ENCODE measurements at places on chromosomes 5 and 9.

DNA sequence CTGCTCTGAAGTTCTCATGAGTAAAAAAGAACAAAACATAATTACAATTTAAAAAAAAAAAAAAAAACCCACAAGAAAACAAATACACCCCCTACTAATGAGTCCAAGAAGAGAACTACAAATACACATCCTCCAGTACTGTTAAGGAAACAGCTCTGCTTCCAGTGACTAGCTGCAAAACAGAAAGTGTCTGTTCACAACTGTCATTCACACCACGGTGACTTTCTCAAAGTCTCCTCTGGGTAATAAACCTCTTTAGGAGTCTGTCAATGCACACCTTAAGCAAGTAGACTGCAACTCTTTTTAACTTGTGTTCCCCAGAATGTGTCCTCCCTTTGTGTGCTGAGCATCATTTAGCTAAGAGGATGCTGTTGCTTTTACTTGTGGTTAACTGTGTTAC, 6.2 kb downstream of the REEP5 start:
- DNase-seq = no peak

DNA sequence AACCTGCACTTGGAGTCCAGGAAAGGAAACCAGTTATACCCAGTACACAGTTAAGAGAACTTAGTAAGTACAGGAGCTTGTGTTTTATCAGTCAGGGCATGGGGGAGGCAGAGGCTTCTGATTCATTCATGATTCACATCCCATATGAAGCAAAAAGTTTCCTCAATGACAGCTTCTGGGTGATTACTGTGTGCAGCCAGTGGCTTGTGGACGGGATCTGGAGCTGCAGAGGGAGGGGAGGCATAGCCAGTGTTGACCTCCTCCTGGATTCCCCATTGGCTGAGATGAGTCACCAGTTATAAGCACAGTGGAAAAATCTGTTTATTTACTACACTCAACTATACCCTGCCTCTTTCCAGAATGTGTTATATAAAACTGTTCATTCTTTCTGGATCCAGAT, 17.7 kb downstream of the IL31RA start:
- DNase-seq = peak; percentile 50

GRCh38 chr5:87732875-87733768, 320.4 kb upstream of the CCNH start:
- no peak for DNase-seq

DNA sequence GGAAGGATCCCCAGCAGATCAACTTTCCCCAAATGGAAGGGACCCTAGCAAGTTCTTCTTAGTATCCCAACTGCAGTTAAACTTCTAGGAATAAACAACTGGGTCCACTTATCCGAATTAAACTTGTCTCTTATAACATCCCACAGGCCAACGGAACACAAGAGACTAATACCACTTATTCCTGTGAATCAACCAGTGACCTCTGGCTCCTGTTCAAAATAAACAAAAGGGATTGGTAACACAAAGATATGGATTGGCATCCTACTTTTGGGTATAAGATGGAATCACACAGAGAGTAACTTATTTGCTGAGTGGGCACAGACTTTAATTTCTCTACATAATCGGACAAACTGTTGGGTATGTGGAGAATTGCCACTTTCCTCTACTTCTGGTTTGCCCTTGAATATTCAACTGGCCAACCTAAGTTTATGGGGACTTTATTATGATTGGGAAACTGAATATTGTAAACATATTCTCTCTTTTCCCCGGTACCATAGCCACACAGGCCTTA, 12.4 kb upstream of the PAIP1 start:
- DNase-seq = no peak

DNA sequence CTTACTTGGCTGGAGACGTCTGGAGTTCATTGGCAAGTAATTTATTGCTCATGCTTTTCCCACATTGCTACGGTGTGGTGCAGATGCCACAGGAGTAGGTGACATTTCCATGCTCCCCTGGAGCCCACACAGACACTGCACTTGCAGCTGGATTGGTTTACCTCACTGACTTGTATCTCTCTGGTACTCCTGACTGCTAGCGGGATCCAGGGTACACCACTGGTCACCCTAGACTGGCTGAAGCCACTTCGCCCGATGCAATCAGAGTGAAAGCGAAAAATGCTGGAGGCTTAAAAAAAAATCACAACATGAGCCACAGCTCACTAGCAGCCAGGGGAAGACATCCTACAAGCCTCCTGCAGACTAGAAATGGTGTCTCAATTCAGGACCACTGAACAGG, 32.6 kb upstream of the SLIT3 start:
- no peak for DNase-seq

DNA sequence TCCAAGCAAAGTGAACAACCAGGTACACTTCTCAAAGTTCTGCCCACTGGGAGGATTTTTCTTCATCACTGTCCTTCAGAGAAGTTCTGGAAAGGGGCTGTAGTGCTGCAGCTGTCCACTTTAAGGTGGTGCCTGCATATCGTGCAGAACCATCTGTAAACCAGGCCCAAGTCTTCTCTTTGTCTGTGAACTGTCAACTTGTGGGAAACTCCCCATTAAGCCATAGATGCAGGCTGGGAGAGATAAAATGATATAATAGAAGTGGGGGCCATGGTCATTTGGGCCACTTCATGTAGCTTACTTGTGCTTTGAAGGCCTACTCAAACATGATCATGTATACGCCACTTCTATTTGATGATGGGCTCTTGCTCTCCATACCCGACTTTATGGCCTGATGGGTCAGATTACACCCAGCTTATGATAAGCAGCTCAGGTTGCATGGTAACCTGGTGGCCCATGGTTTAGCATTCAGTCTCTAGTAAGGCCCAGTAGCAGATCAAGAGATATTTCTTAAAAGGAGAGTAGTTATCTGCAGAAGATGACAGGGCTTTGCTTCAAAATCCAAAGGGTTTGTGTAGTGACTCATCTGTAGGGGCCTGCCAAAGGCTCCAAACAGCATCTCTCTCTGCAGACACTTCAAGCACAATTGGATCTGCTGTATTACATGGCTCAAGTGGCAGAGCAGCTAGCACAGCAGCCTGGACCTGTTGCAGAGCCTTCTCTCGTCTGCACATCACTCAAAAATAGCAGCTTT, 15.7 kb upstream of the BTF3 start:
- no peak for DNase-seq

DNA sequence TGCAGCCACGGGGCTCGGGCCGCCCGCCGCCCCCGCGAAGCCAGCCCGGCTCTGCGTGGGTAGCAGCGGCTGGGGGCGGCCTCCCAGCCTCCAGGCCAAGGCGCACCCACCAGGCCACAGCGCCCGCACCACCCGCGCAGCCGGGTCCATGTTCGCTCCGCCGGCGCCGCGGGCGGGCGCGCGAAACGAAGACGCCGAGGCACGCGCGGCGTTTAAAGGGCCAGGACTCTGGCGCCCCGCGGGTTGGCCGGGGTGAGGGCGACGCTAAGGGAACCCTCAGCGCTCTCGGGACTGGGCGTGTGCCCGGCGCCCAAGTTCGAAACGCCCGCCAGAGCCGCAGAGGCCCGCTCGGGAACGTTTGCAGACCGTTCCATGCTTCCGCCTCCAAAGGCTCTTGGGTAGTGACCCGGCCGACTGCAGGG, at the start of gene PTGES2:
TSS of gene PTGES2 (minus strand) at position 162 of the 422 bp plus-strand sequence. CDS start at position 150, 12 bp downstream.
- DNase-seq = peak; percentile 82

GRCh38 chr9:34413231-34413852, 36.6 kb upstream of the MYORG start:
- DNase-seq = no peak

DNA sequence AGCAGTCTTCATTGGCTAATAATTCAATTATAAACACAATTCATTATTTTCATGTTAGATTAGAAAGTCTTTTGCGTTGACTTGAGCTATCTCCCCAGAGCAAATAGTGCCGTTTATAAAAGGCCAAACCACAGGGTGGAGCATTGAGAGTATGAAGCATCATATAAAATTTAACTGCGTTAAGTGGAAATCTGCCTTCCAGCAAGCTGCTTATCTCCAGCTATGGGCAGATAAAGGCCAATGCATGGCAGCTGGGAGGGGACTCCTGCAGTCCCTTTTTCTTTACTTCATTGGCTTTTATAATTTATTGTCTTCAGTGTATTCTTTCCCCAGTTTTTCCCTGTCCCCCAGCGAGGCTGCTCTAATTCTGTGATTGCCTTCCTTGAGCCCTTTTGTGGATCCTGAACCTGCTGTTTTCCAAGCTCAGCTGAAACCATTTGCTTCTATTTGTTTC, 113.7 kb downstream of the TMEM232 start:
- DNase-seq = no peak

- no peak for DNase-seq
Observed at GRCh38 chr5:31770132-31770720, 131.3 kb downstream of the PDZD2 start.

DNA sequence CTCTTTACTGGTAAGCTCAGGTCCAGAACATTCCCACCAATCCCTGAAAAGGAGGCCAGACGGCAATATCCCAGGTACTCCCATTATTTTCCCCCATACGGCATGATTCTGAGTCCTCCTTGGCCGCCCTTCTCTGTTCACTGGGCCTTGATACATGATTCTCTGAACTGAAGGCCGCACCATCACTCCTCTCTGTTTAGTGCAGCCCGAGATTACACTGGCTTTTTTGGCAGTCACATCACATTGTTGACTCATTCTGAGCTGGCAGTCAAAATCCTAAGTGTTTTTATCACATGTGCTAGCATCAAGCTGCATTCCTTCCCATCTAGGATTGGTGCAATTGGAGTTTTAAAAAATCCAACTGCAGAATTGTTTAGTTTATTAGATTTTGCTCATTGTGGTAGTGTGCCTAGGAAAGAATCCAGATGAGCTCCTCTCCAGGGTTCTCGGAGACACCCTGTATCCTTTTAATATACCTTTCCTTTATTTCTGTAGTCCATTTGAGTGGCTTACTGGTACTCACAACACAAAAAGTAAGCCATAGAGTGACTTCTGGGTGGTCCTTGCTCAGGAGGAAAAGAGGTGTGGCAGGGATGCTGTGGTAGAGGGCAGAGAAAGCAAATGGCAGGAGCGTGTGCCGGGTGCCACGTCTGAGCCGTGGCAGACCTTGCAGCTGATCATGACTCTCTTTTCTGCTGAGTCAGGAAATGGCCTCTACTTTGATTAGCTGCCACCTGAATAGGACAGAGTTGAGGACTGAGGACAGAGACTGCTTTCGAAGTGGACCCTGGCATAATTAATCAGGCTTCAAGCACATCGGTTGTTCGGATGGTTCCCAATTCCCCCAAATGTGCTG, 121.1 kb upstream of the IL12B start:
- DNase-seq = no peak

DNA sequence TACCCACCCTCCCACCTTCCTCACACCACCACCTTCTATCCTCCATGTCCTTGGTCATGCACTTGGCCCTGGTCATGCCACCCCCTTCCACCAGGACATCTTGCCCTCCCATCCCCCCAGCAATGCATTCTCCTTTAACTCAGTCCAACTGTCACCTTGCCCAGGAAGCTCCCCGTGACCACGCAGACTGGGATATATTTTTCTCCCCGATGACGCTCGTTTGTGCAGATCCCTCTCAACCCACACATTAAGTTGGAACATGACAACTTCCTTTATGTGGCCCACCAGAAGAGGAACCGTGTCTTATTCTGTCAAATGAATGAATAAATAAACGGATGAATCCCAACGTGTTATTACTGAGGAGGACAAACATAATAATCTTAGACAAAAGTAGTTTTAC, 82.8 kb upstream of the TAS2R1 start:
- DNase-seq = no peak

- no peak for DNase-seq
Observed at GRCh38 chr5:172854451-172854871, 20.4 kb downstream of the ERGIC1 start.

- DNase-seq = no peak
Observed at GRCh38 chr9:126463426-126463825, 136.8 kb downstream of the MVB12B start.

DNA sequence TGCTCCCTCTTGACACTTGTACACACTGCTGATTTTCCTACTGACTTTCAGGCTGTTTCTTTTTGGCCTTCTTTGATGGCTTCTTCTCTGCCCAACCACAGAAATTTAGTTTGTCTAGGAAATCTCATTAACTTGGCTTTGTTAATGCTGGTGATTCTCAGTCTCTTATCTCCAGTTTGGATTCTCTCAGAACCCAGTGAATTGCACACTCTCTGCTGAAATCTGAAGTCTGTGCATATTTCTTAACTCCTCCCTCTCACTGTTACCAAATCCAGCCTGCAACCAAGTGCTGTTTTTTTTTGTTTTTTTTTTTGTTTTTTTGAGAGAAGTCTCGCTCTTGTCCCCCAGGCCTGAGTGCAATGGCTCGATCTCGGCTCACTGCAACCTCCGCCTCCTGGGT, 117.2 kb downstream of the CDC42SE2 start:
- DNase-seq = no peak

DNA sequence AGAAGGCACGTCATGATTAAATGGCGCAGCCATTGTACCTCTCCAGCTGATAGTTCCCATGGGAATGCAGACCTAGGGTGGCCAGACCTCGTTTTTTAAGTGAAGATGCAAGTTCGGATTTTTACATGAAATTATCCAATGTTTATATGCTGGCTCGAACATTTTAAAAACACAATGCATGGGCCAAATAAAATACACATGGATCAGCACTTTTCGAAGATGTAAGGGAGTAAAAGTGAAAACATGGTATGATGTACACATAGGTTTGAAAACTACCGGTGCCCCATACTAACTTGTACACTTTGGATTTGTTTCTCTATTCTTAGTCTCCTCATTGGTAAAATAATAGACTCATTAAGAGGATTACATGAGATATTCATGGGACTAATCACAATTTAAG, 412.5 kb upstream of the CCNG1 start:
- no peak for DNase-seq

GRCh38 chr5:6739603-6740002, 26.4 kb downstream of the TENT4A start:
- no peak for DNase-seq

DNA sequence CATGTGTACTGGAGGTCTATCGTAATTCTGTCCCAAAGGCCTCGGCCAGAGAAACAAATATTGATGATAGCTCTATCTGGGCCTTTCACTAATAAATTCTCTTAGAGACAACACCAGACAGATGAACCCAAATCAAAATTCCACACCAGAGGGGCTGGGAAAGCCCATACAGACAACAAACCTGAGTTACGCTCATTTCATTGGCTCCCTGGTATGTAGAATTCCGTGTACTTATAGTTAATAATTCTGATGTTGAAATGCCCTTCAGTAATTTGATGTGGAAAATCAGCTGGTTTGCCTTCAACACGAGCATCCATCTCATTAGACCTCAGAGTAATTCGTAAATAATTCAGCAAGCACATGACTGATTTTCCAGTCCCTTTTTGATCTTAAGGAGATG, 53.2 kb downstream of the FRMD3 start:
- DNase-seq = no peak

DNA sequence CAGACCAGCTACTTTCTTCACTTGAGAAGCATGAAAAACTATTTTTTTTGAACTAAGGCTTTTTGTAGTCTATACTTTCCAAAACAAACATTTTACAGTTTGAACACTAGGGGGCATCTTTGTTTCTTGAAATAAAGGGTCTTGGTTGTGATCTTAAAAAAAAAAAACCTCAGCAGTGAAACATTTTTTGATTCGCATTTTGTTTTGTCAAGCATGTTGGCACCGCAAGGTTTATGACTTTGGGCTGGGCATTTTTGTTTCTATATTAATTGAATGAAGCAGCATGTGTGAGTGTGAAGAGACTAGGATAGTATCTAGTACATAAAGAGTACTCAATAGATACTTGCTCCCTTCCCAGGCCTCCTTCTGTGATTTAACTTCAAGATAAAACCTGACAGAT, 31.6 kb upstream of the ACOT12 start:
- no peak for DNase-seq

All from activated T-cell treated with anti-CD3 and anti-CD28 coated beads for 48 hours (primary cell).